ENCODE measurements at places on chromosomes 1 and 21.

DNA sequence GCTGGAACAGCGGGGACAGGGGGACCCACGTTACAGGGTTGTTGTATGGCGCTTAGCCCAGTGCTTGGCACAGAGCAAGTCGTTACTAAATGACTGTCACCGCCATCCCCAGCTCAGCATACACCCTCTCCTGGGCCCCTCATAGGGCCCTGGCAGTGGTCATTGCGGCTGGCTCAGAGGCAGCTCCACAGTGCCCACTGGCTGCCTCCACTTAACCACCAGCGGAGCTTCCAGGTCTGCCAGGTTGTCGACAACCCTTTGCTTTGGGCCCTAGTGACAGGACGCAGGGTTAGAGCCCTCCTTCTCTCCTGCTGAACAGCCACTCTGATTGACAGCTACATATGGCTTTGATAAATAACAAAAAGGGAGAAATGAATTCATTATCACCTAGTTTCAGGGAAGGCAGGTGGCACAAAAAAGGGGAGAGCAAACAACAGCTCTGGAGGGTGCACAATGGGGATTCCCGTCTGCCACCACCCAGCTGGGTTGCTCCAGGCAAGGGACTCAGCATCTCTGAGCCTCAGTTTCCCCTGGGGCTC, 4.8 kb downstream of the EFHD2 start:
- no peak for DNase-seq

DNA sequence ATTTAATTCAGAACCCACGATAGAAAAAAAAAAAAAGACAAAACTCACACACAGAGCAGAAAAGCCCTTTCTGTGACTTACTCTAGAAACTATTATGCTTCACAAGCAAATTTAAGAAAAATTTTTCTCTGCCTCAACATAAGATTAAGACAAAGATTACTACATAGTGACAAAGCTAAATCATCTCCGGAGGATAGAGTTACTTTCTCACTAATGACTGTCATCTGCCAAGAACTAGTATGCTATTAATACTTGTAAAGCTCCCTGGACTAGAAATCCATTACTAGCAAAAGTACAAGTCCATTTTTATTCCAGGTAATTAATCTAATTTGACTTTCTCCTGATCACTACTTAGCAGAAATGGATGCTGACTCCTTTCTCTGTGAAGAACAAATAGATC, 25.9 kb downstream of the GREM2 start:
- no peak for DNase-seq

- DNase-seq = no peak
Measured at GRCh38 chr1:205235951-205236350, 8.2 kb downstream of the TMCC2 start.

DNA sequence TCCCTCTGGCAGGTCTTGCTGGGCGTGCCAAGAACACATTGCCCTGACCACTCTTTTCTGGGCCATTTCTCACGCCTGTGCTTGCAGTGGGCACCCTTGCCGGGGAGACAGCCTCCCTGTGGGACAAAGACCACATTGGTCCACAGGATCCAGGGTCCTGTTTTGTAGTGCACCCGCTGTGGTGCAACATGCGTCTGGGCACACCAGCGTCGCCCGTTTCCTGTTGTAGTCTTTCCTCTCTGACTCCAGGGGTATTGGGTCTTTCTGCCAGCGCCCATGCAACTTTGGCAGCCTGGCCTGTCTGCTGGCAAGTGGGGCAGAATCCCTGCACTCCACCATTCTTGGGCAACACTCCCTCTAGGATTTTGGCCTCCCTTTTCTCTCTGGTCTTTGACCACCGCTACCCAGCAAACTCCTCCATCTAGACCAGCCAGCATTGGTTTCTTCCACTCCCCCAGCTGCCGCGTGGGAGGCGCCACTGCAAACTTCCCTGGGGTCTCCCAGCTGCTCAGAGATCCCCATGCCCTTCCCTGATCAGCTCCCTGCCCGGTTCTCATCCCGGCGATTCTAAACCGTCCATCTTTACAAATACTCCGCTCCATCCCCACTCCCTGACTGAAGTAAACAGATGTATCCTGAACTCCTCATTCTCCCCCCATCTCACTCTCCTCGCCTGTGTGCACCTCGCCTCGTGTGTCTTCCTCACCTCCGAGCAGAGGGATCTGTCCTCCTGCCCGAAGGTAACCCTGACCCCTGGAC, 1.2 kb upstream of the TPRG1L start:
- DNase-seq = no peak

- DNase-seq = peak; percentile 66
Measured at GRCh38 chr1:37858931-37859506, 373 bp downstream of the MTF1 start.

DNA sequence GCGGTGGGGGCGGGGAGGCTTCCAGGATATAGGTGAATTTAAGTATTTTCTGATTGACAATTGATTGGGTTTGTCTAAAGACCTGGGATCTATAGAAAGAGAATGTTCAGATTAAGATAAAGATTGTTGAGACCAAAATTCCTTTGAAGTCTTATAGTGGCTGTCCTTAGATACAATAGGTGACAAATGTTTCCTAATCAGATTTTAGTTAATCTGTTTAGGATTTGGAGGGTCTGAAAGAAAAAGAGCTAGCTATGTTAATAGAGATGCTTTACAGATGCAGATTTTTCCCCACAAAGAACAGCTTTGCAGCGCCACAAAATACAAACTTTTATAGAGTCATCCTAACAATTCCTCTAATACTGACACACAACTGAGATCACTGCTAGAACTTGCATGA, 14.6 kb upstream of the EPRS1 start:
- DNase-seq = no peak

DNA sequence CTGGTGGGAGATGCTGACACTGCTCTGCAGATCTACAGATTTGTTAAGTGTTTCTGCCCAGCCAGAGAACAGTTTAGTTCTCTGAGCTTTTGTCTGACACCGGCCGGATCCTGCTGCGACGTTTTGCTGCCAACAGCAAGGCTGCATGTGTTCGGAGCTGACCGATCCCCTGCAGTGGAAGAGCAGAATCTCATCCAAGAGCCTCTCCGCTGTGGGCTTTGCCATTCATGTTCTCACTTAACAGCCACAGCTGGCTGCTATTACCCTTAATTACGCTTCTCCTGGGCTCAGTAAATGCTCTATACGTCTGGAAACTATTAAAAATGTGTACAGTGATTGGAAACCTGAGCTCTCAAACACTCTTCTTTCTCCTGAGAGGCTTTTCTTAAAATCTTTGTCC, 105.3 kb downstream of the BCAR3 start:
- DNase-seq = peak; percentile 75

DNA sequence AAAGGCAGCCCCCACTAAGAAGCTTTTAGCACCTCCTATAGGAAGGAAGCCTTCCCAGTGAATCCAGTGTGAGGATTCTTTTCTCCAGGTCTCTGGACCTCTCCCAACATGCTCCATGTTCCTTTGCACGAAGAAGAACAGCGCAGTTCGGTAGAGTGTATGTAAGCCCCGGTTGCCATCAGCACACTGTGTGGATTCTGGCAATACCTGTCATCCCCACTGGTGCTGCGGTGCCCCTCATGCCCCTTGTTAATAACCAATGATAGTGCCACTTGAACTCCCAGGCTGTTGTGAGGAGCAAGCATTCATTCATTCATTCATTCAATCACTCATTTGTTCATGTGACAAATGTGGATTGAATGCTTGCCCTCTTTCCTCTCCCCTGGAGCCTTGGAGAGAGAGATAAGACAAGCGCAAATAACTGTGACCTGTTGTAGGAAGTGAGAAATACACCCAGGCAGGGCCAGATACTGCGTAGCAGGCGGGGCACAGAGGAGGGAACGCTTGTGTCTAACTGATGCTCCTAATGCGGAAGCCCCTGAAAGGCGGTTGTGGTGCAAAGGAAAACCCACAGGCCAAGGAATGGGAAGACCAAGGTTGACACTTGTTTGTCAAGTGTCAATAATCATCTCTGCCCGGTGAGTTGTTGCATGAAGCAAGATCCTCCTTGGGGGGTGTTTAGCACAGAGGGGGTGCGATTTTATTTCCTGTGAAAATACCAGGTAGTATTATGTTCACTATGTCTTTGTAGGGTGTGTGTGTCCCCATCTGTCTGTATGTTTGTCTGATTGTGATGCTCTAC, 9.8 kb downstream of the LGR6 start:
- DNase-seq = no peak

DNA sequence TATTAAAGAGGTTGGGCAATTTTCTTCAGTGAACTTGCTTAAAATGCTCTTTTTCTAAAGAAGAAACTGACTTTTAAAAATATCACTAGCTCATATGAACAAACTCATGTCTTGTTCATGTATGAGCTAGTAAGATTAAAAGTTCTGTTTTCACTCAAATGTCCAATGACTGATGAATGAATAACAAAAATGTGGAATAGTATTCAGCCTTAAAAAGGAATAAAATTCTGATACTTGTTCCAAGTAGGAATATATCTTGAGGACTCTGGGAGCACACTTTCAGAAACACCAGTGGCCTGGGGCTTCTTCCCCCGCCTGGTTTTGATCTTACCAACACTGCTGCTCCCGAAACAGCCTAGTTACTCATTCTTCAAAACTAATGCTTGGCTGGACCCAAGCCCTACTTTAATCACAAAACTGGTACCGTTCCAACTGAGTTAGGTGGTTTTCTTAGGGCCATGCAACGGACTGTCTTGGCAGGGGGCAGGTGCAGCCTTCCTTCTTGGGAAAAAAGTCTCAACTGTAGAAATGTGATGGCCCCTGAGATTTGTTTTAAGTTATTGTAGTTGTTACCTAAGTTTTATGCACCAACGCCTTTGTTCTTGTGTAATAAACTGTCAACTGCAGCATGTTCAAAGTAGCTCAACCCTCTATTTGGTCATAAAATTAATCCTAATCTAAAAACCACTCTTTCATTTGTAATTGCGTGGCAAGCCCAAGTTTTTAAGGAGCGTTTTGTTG, 116.0 kb downstream of the ETS2 start:
- DNase-seq = no peak

- DNase-seq = no peak
Measured at GRCh38 chr1:7113822-7114221, 328.6 kb downstream of the CAMTA1 start.

GRCh38 chr1:82632155-82632554, 831.4 kb downstream of the ADGRL2 start:
- DNase-seq = no peak
